ENCODE measurements at places on chromosomes 11 and 22.

DNA sequence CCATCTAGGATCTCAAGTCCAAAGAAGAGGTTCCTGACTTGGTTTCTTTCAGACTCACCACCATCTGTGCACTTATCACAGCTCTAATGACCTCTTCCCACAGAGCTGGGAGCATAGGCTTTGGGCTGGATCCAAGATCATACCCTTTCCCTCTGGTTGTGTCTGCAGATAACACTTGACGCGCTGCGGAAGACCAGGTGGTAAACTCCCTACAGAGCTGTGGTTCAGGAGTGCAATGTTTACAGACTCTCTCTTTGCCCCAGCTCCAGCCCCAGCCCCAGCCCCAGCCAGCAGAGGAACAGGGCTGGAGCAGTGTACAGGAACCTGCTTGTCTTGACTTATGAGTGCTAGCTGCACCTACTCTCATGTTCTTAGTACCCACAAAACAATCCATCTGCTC, 274.4 kb upstream of the SYN3 start:
- no peak for DNase-seq

DNA sequence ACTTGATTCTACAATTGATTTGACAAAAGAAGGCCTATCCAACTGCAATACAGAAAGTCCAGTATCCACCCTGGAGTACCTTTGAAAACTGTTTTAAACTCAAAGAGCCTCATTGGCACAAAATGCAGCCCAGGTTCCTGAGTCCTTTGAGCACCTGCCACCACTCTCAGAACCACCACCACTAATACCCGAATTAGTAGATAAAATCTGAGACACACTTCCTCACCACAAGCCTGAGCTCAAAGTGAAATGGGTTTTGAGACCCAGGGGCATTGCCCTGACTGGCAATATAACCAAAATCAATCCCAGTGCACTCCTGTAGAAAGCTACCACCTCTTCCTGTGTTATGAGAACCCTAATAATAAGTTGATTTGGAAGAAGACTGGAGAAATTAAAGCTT, 215.7 kb downstream of the CSNK2A3 start:
- DNase-seq: no peak

GRCh38 chr11:114296605-114297372, 590 bp downstream of the NNMT start:
- DNase-seq: no peak

DNA sequence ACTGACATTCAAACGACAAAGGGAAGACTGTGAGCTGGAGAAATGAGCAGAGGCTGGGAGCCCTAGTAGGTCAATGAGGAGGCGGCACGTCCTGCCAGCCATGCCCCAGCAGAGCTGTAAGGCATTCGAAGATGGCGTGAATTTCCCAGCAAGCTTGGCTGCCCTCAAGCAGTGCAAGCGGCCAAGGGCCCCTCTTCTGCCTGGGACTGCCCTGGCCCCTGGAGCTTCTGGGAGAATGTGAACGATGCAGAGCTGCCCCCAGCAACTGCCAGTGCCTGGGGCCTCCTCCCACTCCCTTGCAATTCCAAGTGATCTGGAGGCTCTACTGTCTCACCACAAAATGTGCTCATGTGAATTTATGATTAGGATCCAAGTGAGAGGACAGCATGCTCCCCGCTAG, 4.3 kb downstream of the PPM1F start:
- DNase-seq: no peak

GRCh38 chr11:132185726-132186592, 815.5 kb downstream of the NTM start:
- DNase-seq: no peak

GRCh38 chr22:29626497-29627195, 23.2 kb downstream of the NF2 start:
- peak; percentile 10 for DNase-seq

GRCh38 chr11:111378861-111379601, at the start of gene POU2AF1:
Gene POU2AF1, minus strand, starts transcription at chr11:111379275. Its CDS starts 98 bp downstream, at chr11:111379177.
- no peak for DNase-seq

GRCh38 chr22:28332410-28332809, 347.2 kb downstream of the TTC28 start:
- no peak for DNase-seq

DNA sequence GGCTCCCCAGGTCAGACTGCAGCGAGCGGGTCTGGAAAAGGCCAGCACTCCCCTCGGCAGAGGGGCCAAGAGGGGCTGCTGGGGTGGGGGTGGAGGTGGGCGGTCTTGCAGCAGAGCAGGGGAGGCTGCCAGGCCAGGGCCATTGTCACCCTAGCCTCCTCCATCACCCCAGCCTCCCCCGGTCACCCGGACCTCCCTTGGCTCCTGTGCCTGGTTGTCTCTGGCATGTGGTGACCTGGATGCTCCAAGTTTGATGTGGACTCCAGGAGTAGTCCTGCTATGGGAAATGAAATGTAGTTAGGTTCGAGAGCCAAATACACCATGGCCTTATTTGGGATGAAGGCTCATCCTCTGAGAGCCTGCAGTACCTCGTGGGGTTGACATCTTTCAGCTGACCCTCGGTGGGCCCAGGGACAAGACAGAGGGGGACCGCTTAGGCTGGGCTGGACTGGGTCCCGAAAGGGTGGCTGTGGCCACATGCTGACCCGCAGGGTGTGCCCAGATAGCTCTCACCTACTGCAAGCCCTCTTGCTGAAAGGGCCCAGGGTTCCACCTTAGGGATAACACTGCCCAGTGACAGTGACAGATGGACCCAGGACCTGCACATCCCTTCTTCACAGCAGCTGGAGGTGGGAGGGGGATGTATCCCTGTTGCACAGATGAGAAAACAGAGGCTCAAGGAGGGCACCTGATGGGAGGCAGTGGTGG, 24.1 kb downstream of the MRGPRD start:
- DNase-seq: no peak

- no peak for DNase-seq
Measured at GRCh38 chr11:27216270-27217149, 146.5 kb downstream of the CCDC34 start.

GRCh38 chr22:31230871-31231621, 18.9 kb downstream of the LIMK2 start:
- no peak for DNase-seq

GRCh38 chr22:26643418-26644100, 13.8 kb upstream of the MIAT start:
- DNase-seq: no peak

GRCh38 chr11:121763526-121763925, 310.8 kb upstream of the SORL1-AS1 start:
- DNase-seq: no peak

GRCh38 chr11:96279896-96280290, 63.1 kb downstream of the MAML2 start:
- no peak for DNase-seq

DNA sequence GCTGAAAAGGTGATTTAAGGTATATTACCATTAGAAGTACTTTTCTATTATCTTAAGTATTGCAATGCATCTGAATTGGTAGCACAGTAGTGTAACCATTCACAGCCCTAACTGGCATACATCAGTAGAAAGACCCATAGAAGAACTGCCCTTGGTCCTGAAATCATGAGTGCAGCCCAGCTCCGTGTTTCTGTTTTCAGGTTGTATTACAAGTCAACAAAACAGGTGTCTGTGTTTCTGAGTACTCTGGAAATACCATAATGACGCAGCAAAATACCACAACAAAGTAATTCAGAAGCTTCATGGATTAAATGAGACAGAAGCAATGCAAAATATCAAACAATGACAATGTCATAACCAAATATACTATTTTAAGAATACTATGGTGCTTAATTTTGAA, 226.3 kb downstream of the OPCML start:
- no peak for DNase-seq

GRCh38 chr11:762421-763072, 14.7 kb downstream of the GATD1 start:
- DNase-seq: peak; percentile 66

GRCh38 chr11:70703141-70704064, 305.1 kb downstream of the CTTN start:
- no peak for DNase-seq

DNA sequence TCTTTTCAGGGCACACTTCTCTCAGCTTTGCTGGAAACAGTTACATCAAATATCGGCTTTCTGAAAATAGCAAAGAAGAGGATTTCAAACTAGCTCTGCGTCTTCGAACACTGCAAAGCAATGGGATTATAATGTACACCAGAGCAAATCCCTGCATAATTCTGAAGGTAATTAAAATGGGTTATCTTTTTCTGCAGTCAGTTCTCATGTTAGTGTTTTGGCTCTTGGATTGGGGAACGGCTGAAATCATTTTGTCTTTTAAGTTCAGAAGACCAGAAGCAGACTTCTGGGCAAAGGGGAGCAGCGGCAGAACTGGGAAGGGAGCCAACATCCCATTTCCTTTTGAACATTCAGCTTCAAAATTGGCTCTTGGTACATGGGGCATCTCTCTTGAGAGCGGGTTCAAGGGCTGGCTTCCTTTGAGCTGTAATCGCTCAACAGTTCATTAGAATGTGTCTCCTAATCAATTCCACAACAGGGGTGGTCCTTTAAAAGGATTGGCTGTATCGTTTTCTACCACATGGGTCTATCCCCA, 110.2 kb upstream of the MTNR1B start:
- no peak for DNase-seq

GRCh38 chr22:45268958-45269844, 15.5 kb upstream of the UPK3A start:
- peak; percentile 58 for DNase-seq

- peak; percentile 47 for DNase-seq
Measured at GRCh38 chr11:72735495-72736027, 16.6 kb downstream of the ARAP1 start.

DNA sequence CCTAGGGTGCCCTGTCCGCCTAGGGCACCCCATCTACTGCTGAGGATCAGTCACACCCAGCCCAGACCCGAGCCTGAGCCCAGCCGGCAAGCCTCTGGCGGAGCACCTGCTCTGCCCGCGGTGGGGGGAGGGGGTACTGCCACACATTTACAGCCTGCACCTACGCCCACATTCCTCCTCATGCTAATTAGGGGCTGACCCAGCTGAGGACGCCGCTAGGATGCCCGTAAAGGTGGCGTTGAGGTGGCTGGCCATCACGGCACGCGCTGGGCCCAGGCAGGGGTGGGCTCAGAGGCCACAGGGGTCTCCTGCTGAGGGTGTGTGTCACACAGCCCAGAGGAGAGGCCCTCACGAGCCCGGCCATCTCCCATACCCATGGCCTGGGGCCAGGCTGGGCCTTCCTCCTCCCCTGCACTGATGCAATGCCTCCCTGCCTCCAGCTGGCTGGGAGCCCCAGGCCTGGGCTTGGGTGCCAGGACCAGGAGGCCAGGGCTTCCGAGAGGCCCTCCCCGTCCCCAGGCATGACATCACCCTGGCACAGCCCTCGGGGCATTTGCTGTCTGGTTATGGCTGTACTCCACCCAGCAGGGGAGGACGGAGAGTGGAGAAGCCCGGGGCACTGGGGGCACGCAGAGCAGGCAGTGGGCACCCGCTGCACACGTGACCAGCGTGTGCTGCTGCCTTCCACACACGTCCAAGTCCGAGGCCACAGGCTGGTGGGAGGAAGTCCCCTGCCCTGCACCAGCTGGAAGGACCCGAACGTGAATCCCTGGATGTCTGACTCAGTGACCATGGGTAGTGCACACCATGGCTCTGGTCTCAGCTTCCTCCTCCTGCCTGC, 12.7 kb downstream of the DUSP8 start:
- peak; percentile 85 for DNase-seq

DNA sequence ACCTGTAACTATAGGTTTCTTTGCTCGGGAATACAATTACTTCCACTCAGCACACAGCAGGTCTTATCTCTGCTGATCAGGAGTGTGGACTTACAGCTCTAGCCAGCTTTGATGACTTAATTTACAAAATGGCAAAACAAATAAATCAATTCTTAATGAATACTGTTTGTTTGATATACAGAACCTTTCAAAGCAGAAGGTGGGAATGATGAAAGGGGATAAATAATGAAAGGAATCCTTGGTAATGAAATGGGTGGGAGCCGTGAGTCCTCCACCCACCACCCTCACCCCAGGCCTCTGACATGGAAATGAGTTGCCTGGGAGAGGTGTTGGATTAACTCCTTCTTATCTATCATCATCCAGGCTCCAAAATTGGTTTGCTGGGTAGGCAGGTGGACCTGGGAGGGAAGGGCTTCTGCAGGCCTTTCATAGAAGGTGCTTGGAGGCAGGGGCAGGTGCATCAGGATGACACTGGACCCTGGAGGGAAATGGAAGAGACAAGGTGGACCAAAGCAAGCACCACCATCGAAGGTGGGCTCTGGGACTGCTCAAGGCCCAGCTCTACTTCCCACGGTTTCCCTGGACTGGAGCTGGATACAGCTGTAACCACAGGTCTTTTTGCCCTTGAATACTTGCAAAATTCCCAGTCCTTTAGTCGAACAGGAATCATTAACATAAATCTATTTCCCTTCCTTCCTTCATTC, 23.0 kb downstream of the POU2AF1 start:
- no peak for DNase-seq

DNA sequence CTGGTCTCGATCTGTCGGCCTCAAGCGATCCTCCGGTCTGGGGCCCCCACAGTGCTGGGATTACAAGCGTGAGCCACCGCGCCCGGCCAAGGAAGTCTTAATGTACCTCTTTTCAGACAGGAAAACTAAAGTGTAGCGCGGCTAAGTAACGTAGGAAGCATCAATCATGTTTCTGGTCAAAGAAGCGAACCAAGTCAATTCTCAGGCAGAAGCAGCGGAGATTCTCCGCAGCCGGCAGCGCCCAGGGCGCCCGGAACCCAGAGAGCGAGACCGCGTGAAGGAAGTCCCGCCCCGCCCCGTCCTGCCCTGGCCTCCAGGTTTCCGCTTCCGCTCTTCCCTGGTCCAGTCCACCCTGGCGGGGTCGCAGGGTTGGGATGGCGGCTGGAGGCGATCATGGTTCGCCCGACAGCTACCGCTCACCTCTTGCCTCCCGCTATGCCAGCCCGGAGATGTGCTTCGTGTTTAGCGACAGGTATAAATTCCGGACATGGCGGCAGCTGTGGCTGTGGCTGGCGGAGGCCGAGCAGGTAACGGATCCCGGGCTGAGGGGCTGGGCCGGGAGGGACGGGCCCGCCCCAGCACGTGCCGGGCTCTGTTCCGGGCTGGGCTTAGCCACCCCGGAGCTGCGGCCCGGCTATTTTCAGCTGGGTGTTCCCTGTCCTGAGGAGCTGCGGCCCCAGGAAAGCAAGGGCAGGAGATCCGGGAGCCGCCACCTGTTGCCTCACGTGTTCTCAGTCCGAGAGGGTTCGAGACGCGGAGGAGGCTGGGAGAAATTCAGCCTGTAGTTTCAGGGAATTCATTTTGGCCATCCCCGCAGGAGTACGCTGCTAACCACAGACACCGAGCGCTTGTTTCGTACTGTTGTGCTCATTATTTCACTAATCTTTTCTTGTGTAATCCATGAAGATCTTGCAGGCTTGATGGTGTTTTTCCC, at the start of gene ADSL:
ADSL (plus strand) TSS at position 316 of the 934 bp plus-strand sequence; CDS start at position 375, 59 bp downstream.
- DNase-seq: peak; percentile 92

- DNase-seq: no peak
Measured at GRCh38 chr11:117610901-117611300, 186.1 kb downstream of the DSCAML1 start.

GRCh38 chr11:67254798-67255197, 11.5 kb upstream of the GRK2 start:
- DNase-seq: no peak

GRCh38 chr22:32073262-32073661, 30.2 kb downstream of the SLC5A1 start:
- DNase-seq: no peak

DNA sequence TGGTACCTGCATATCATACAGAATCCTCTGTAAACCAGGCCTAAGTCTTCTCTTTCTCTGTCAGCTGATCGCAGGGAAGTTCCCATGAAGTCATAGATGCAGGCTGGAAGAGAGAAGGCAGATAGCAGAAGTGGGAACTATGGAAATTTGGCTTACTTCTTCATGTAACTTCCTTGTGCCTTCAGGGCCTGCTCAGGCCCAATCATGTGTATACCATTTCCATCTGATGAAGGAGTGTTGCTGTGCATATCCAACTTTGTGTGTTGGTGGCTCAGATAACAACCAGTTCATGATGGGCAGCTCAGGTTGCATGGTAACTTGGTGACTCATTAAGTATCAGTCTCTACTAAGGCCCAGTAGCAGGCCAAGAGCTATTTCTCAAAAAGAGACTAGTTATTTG, 53.1 kb upstream of the CEP295 start:
- no peak for DNase-seq

Data from HTR-8/SVneo (cell line).